Sciatic nerve (tissue), 2 donors: ENCODE measurements at places on chromosomes 5 and 9. TPM values are rescaled to one million over a fixed set of nuclear protein-coding genes. Genes with fewer than 3 reads are reported as not detected.

TAF11L5 gene
- total RNA-seq, result not detected

LRRC70 gene
- total RNA-seq, result 10.4 TPM

DNA sequence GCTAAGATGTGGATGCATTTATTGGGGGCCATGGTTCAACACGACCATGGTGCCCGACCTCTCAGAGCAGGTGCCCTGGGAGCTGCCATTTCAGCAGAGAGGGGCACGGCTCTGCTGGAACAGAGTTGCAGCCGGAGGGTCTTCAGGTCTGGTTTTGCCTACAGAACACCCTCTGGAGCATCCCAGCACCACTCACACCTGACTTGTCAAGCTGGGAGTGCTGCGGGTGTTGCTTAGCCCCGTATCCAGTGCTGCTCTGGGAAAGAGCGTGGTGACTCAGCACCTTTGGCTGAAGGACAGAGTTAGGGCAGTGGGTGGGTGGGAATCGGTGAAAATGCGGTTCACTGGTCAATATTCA lies 36.5 kb upstream of the IRX4 start:
- no peak for DNase-seq

DNA sequence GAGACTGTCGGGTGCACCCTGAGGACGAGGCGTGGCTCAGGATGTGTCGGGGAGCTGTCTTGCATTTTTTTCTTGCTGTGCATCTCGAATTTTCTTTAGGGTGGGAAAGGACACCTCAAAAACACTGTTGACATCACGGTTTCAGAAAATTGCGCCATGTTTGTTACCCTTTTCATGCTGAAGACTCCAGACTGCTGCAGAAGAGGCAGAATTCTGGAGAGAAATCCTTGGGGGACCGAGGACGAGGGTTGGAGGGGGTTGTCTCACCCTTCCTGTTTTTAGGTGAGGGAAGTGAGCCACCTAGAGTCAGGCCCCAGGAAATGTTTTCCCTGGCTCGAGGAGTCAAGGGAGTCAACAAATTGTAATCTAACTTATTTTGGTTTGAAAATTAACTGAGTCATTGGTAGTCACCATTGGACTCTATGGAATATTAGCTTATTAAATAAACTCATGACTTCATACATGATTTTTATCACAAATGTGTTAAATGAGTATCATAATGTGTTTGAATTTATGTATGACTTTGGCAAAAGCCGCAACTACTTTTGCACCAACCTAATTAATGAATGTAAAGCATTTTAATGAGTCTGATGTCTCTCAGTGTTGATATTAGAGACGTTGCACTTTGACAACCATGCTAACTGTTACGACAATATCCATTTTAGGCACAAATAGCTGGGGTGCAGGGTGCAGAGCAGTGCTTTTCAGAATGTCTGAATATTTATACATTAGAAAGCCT lies 724 bp upstream of the LYSMD3 start:
- peak; percentile 73 for DNase-seq

DNA sequence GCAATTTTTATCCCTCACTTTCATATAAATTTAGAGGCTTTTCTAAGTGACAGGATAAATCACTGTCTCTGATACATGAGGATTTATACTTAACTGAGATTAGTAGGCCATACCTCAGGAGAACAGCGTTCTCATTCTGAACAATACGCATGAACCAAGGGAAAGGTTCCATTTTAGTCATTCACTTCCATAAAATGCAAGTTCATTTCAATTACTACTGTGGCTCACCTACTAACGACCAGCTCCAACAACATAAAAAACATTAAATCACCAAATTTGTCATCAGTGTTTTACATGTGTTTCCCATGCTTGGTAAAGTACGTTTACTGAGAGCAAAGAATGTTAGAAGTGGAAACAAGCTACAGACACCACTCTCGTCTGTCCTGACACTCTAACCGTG lies 67.4 kb downstream of the EFNA5 start:
- no peak for DNase-seq

GRCh38 chr9:38060681-38061080 lies 8.3 kb downstream of the SHB start:
- DNase-seq, result peak; percentile 7

SAPCD2 gene
- 0.36 TPM for total RNA-seq

DIRAS2 gene
- total RNA-seq, result 5.8 TPM

DNA sequence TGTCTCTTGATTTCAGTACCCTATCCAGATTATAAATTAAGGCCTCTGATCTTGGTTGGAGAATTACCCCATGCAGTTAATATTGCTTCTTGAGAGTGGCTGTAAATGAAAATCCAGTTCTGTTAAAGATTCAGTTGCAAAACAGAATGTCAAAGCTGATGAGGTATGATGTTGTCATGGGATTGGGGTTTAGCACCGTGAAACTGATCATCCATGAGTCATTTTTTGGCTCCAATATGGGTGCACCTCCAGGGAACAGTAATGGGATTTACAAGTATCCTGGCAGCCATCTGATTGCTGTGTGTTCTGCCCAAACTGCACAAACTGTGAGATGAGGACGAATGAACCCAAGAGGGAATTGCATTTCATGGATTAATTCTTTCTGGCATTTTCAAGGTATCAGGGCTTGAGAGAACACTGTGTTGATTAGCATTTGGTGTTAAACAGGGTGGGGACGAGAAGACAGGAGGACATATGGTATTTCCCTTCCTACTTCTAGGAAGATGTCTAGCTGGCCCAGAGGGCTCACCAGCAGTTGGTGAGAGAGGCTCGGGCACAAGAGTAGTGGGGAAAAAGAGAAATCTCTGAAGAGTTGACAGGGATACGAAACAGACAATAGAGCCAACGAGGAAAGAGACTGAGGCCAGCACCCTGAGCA lies 214.7 kb downstream of the GAS1 start:
- DNase-seq, result no peak

DNA sequence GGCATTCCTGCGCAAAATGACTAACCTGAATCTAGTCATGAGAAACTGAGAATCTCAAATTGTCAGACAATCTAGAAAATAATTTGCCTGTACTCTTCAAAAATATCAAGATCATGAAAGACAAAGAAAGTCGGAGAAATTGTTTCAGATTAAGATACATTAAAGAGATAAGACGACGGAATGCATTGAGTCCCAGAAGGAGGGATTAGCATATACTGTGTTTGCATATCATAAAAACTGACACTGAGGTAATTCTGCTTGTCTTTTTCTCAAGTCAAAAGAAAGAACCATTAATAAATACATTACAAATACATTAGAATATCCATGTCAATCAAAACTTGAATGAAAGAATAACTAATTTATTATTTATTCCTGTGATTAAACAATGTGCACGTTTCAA lies 88.4 kb downstream of the CDH12 start:
- no peak for DNase-seq

SLC45A2 gene
- total RNA-seq, result not detected

GRCh38 chr5:143760131-143760505 lies 51.8 kb upstream of the HMHB1 start:
- DNase-seq, result no peak

GRCh38 chr5:89900346-89900745 lies 509.2 kb downstream of the CETN3 start:
- no peak for DNase-seq

GRCh38 chr9:81720450-81721086 lies 31.2 kb upstream of the TLE1 start:
- DNase-seq, result no peak

DNA sequence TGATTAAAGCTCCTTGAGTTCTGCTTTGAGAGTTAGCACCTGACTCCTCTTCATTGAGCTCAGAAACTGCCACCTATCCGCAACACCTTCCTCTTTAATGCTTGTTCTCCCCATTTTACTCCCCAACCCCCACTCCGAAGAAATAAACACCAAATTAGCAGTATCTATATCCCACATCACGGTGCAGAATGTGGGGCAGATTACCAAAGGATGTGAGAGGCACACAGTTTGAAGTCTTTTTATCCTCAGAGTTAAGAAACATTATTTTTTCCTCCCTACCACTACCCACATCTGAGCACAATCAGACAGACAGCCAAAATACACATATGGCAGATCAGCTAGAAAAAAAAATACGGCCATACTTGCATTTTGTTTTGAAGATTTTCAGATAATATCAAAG lies 26.1 kb upstream of the IL7R start:
- no peak for DNase-seq

AQP3 gene
- 23.7 TPM for total RNA-seq

GRCh38 chr5:80963966-80964481 lies 3.9 kb downstream of the RASGRF2 start:
- DNase-seq, result no peak

DNA sequence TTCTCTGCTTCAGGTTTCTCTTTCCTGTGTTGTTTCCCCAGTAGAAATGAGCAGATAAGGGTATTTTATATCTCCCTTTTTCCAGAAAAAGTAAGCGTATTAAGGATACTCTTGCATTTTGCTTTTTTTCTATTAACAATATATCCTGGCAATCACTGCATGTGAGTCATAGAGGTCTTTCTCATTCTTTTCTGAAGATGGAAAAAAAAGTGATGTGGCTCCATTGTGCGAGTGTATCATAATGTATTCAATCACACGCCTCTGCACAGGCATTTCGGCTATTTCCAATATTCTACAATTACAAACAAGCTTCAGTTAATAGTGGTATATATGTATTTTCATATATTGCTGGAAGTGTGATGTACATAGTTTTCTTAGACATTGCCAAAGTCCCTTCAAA lies 155.9 kb downstream of the MED27 start:
- DNase-seq, result no peak

DNA sequence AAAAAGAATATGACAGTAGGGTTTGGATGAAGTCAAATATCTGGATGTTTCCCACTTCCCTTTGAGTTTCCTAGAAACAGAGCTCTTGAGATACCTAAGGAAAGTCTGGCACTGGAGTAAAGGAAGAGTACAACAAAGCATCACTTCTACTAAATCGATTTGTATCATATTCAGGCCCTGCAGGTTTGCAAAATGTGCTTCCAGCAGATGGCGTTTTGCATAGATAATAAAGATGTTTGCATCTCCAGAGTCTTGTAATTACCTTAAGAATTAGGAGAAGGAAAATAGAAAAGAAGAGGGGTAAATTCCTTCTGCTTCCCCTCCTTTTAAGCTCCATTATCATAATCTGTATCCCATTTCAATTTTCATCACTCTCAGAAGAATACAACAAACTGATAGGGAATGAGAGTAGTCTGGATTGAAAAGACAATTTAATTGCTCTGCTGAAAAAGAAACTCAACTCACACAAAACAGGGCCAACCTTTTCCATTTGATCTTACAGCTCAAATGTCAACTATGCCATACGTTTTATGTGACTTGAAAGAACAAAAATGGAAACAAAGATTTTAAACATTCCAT lies 380.4 kb downstream of the PTPRD start:
- no peak for DNase-seq

FIBCD1 gene
- not detected for total RNA-seq

ECSCR gene
- 32.3 TPM for total RNA-seq

GRCh38 chr9:85858056-85858750 lies 82.7 kb upstream of the NAA35 start:
- no peak for DNase-seq

DNA sequence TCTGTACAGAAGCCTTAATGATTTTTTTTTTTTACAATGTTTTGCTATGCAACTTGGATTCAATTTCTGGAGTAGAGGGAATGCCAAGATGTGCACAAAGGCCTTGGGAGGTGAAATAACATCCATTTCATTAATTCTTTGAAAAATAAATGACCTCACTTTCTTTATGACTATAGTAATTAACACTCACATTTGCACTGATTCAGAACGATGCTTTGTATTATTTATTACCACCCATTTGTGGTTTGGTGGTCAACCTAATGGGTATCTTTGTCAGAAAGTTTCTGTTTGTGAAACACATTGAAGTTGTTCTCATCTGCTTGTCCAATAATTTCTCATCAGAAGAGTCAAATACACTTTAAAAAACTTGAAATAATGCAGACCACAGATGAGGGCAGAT lies 169.3 kb downstream of the NTRK2 start:
- DNase-seq, result no peak

DNA sequence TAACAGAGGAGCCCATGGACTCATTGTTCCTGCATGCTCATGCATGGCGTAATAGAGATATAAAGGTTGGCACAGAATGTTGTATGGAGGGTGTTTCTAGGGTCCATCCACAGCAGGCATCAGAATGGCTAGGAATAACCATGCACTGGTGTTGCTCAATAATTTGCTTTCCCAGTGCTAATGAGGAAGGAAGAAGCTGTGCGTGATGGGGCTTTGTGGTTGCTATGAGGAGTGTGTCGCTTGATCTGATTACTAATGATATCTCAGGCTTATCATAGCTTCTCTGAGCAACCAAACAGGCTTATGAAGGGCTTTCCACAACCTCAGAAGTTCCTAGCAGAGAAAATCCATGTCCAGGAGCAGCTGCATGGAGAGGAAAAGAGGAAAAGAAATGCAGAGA lies 151.3 kb upstream of the TRPC7 start:
- no peak for DNase-seq

DNA sequence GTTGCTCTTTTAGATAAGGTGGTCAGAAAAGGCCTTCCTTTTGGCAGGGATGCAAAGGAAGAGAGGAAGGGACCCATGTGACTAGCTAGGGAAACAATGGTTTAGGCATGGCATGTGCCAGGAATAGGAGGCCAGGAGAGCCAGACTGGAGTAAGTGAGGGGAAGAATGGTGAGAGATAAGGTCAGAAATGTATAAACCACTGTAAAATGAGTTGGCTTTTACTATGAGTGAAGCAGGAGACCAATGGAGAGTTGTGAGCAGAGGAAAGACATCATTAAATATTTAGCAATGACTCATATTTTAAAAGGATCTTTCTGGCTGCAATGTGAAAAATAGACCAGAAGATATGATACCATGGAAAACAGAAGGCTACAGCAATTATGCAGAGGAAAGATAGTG lies 50.9 kb downstream of the AP3B1 start:
- no peak for DNase-seq

DNA sequence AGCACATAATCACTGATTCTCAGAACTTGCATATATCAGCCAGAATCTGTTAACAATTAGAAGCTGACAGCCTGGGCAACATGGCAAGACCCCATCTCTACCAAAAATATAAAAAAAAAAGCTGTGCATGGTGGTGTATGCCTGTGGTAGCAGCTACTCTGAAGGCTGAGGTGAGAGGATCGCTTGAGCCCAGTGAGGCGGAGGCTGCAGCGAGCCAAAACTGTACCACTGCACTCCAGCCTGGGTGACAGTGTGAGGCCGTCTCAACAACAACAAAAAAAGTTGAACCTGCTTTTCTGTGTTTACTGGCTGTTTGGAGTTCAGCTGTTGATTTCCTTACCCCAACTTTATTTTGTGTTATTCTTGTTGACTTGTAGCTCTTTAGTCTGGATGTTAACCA lies 66.8 kb downstream of the GOLPH3 start:
- DNase-seq, result no peak

- DNase-seq, result no peak
These were observed 958 bp downstream of the CD180 start for GRCh38 chr5:67195406-67196275.

- DNase-seq, result no peak
These were observed 31.3 kb upstream of the GRIA1 start for GRCh38 chr5:153459051-153459743.
